ENCODE measurements at places on chromosomes 12 and 14.

- no peak for DNase-seq
These were observed 125.5 kb downstream of the MDGA2 start for GRCh38 chr14:47549886-47550285.

DNA sequence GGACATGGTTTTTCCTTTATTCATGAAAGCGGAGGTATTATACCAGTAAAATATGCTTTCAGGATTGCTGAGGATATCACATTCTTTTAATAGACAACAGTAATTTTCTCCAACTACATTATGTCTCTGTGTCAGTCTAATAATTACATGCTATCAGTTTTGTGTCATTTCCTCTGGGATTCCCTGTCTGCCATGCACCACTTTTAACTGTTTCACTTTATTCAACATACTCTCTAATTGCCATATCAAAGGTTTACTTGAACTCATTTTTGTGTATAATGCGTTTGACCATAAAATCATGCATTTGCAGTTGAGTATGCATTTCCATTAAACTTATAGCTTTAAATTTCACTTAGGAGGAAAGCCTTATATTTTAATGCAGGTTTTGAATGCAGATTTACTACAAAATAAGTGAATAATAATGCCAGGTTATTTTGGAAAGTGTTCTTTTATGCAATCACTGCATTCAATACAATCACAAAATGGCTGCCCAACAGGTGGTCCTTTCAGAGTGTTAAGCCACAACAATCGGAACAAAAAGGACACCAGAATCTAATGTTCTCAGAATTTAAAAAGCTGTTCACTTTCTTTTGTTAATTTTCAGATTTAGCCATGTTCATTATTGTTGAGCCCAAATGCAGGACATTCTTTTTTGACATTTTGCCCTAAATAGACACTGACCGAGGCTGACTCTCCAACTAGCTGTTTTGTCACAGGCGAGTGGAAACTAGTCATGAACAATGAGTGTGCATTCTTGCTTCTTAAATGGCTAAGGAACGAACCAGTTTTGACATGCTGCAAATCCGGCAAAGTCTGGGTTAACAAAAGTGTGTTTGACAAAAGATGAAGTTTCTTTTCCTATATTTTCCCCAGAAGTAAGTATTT, 40.9 kb downstream of the MBIP start:
- no peak for DNase-seq

- no peak for DNase-seq
These were observed 580.9 kb downstream of the DIO2 start for GRCh38 chr14:79630288-79630960.

DNA sequence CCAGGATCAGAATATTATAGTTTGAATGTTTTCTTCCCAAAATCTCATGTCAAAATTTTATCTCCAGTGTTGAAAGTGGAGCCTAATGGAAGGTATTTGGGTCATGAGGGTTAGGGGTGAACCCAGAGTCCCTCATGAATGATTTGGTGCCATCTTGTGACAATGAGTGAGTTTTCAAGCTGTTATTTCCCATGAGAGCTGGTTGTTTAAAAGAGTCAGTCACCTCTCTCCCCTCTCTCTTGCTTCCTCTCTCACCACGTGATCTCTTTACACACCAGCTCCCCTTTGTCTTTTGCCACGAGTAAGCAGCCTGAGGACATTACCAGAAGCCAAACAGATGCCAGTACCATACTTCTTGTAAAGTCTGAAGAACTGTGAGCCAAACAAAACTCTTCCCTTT, 561.6 kb downstream of the RERGL start:
- DNase-seq: no peak

GRCh38 chr14:79298373-79298772, 912.9 kb downstream of the DIO2 start:
- no peak for DNase-seq

- DNase-seq: no peak
These were observed 8.5 kb downstream of the CDCA4 start for GRCh38 chr14:105012171-105012985.

- no peak for DNase-seq
These were observed 1277.0 kb downstream of the TMEM121 start for GRCh38 chr14:106803379-106803778.

DNA sequence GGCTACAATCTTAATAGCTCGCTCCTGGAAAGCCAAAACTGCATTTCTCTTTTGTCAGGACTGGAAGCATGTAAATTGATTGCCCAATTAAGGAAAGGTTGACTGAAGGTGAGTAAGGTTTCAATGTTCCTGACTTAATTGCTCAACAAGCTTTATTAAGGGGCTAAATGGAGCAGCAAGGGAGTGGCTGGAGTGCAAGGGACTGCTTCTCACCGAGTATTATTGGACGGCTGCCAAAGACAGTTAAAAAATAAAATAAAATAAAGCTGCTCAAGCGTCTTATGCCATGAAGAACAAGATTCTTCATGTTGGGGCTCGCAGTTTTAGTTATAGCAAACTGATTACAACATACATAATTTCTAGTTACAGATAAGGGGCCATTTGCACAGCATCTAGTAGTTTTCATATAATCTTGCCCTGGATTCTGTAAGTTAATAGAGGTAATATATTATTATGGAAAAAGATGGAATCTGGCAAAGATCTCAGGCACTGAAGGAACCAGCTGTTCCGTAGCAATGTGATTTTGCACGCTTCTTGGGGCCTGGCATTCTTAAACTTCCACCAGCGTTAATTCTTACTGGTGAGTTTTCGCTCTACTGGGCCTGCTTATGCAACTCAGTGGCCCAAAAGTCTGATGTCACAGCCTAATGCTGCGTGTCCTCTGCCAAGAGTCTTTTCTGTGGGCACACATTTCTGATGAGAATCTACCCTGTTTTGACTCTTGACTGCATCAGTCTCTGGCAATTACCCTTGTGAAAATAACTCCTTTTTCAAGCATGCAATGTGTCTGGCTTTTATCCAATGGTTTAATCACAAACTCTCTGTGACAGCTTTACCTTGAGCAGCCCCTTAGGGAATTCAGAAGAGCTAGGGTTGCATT, 108.5 kb downstream of the SLC38A1 start:
- DNase-seq: peak; percentile 96

DNA sequence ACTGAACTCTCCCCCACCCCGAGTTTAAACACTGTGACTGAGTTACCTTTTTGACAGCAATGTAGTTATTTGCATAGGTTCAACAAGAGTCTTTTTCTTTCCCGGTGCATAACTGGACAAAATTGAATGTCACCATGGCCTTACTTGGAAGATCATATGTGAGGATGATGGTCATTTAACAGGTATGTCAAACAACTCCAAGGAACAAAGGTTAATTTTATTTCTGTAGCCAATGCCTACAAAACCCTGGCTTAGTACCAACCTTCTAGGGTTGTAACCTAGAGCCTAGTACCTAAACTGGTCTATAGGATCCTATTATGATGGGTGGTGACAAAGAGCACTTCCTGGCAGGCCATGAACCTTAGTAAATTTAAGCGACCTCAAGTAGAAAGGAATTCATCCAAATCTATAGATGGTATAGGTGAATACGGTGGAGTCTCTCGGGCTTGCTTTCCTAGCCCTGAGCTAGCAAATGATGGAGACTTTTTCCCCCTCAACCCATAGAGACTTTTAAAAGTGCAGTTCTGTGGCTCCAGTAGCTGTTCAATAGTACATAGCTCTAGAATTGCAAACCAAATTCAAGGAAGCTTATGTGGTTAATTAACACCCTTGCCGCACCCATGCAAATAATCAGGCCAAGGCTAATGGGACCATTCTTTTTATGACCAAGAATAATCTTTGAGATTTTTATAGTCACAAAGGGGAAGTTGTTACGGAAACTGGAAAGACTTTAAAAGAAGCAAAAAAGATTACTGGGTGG, 89.0 kb downstream of the SLC38A1 start:
- no peak for DNase-seq

DNA sequence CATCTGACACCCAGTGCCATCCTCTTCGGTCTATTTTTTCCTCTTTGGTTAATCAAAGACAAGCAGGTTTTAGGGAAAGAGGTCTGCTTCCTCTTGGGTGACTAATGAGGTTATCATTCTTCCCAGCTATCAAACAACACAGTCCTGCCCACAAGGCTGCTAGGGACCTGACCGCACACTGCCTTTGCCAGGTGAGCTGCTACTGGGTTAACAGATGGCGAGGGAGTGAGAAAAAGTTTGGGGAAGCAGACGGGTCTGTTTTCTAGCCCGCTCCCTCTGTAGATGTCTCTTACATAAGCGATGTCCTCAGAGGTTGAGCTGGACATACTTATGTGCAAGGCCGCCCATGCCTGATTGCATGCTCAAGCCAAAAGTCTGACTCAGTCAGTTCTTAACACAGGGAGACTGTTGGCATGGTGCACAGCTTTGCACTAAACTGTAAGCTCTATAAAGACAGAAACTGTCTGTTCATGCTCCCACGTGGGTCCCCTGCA, 94.1 kb downstream of the SLC15A4 start:
- DNase-seq: no peak

- DNase-seq: no peak
These were observed 351.7 kb upstream of the MDGA2 start for GRCh38 chr14:48027115-48027514.

DNA sequence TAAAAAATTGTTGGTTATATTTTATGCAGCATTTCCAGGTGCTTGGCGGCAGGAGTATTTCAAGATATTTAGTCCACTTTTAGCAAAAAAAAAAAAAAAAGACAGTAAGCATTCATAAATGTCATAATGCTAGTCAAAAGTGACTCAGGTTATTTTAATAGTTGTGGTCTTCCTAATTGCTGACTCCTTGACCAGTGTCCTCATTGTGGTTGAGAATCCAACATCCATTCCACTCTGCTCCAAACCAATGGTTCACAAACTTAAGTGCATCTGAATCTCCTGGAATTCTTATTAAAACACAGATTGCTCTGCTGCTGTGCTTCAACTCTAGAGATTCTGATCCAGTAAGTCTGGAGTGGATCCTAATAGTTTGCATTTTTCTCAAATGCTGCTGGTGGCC, 71.4 kb downstream of the AKAP6 start:
- DNase-seq: no peak

DNA sequence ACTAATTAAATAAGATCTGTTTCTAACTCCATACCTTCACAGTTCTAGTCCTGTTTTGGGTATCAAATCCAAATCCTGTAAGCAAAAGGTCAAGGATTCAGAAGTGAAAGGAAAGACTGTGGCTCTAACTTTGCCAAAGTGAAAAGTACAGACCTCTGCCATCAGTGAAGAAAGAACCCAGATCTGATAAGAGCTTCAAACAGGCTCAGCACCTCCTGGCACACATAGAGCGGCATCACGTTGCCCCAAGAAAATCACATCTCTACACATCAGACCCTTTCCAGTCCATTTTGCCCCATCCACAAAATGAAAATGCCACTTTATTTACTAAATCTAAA, 23.2 kb downstream of the CLIP1 start:
- no peak for DNase-seq

- DNase-seq: no peak
These were observed 11.4 kb downstream of the AGAP2 start for GRCh38 chr12:57726884-57727757.

DNA sequence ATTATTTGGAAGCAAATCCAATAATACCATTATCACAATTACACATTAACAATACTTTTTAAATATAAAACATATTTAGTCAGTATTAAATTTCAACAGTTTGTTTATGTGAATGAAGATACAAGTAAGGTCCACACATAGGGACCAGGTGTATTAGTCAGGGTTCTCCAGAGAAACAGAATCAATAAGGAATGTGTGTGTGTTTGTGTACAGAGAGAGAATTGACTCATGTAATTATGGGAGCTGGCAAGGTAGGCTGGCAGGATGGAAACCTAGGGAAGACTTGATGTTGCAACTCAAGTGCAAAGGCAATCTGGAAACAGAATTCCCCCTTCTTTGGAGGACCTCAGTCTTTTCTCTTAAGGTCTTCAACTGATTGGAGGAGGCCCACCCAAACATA, 123.2 kb upstream of the OTX2 start:
- DNase-seq: no peak

GRCh38 chr12:48189331-48190125, 6.1 kb downstream of the CCDC184 start:
- no peak for DNase-seq

DNA sequence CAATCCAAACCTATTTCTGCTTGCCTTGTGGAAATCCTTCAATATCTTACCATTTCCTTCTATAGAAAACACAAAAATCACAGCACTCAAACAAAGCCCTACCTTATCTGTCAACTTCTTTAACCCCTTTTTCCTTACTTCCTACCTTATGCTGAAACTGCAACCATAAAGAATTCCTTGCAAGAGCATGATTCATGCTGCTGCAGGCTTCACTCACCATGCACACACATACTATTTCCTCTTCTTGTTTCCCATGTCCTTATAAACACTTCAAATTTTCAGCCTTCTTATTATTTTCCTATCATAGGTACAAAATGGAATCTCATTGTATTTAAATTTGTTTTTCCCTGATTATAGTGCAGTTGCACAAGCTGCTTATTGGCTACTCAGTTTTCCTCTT, 23.3 kb downstream of the LMNTD1 start:
- no peak for DNase-seq

- no peak for DNase-seq
These were observed 63.1 kb downstream of the C12orf75 start for GRCh38 chr12:105393587-105393986.

DNA sequence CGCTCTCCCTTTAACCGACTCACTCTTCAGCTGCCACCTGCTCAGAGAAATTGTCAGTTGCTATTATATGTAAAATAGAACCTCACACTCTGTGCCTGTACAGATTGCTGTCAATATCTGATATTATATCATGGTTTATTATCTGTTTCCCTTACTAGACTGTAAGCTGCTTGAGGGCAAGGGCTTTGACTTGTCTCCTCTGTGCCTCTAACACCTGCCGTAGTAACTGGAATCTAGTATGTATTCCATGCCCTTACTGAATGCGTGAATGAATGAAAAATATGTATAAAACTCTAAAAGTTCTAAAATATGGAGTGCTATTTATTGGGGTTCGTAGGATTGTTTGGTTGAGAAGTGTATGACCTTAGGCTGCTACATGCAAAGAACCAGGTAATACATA, 1.7 kb upstream of the CD69 start:
- no peak for DNase-seq

- DNase-seq: no peak
These were observed 2.2 kb upstream of the C1S start for GRCh38 chr12:7058163-7058845.

DNA sequence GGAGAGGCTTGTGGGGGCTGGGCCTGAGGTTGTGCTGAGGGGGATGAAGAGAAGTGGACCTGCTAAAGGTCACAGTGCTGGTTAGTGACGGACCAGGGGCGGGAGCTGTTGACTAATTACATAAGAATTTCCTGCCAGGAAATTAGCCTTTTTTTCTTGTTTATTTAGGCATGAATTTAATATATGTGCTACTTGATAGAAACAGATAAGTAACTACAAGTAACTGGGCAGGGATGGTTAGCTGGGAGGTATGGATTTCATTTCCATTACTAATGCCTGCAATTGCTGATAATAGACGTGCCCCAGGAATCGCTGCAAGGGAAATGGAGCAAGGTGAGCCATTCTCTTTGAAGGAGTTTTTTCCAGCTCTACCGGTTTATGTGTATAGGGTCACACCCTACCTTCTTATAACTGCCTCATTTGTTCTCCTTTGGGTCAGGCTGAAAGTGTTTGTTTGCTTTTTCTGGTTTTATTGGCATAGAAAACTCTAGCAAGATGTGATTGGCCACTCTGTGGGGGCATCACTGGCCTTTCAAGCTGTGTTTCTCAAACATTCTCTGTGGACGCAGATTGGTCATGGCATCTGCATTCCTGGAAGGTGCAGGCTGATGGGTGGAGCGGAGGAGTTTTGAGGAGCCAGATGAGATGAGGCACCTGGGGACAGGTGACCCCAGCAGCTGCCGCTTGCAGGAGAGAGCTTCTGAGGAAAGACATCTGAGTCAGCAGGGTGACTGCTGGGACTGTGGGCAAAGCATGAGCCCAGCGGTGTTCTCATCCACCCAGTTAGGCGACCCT, 19.0 kb upstream of the GPRC5A start:
- no peak for DNase-seq

All from AG09319 (cell line).